ENCODE measurements at places on chromosomes 4 and X. TPM values are rescaled to one million over a fixed set of nuclear protein-coding genes. Genes with fewer than 3 reads are reported as not detected.

DNA sequence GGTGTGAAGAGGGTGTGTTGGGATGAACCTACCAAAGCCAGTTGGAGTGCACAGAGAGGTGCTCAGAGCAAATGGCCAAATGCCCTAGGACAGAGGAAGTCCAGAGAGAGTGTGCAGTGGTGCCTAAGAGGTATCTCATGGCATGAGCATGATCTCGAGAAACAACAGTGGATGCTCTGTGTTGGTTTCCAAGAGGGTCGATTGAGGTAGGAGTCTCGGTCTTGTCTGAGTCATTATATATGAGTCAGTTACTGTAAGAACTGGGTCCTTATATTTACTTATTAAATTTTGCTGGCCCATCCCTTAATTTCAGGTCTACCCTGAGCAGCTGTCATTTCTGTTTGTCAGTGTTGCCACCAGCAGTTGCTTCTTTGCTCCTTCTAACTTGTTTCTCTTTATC lies 86.6 kb upstream of the TMEM150C start:
- DNase-seq, result no peak

GRCh38 chr4:108193886-108194672 lies 25.3 kb upstream of the LEF1 start:
- DNase-seq, result no peak

DNA sequence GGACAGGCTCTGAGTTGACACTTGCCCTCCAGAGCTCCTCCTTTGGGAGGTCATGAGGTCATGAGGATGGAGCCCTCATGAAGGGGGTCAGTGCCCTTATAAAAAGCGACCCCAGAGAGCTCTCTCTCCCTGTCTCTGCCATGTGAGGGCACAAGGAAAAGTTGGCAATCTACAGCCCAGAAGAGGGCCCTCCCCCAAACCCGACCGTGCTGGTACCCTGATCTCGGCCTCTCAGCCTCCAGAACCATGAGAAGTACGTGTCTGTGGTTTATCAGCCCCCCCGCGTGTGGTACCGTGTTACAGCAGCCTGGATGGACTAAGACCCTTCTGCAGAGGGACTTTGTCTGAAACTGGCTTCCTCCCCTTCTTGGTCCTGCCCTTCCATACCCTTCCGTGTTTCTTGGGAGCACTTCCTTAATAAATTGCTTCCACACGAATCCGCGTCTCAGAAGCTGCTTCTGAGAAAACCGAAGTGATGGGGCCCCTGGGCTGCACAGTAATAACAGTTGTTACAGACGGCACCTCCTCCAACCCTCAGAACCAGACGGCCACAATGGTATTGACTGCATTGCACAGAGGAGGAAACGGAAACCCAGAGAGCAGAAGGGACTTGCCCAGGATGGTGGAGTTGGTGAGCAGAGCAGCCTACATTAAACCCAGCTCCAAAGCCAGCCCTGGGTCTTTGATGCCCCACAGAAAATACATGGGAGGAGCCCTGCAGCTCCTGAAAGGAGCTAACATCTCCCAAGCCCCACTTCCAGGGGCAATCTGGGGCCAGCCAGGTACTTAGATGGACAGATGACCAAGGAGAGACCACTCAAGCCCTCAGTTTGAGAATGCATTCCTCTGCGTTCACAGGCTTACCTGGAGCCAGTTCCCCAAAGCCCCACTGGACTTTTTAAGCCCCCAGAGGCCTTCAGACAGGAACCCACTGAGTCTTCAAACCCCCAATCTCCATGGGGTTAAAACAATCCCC lies 242.7 kb downstream of the BCOR start:
- peak; percentile 75 for DNase-seq

- no peak for DNase-seq
Observed at GRCh38 chrX:97294041-97294440, 410.3 kb downstream of the RPA4 start.

DNA sequence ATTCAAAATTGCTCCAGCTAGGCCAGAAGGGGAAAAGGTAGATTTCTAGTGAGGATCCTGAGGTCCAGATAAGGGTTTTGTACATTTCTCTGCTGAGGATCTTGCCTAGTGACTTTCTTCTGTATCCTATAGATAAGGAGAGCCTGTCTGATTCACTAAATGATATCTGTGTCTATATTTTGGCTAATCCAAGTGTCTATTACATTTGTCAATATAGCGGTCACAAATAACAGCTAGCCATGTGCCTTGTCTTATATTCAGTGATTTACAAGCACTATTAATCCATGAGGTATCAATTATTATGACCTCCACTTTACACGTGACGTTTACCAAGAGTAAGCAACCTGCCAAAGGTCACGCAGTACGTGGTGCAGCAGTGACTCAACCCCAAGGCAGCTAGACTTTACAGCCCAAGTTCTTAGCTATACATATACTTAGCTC lies 41.6 kb downstream of the TMEM165 start:
- DNase-seq, result no peak

Gene CFAP299
- not detected for total RNA-seq

Gene CAPN6
- total RNA-seq, result not detected

All from T-cell (primary cell).